ENCODE measurements at places on chromosomes 12 and 14.
A peak's percentile ranks its signal among the peaks of the same experiment; 100 is the strongest.

DNA sequence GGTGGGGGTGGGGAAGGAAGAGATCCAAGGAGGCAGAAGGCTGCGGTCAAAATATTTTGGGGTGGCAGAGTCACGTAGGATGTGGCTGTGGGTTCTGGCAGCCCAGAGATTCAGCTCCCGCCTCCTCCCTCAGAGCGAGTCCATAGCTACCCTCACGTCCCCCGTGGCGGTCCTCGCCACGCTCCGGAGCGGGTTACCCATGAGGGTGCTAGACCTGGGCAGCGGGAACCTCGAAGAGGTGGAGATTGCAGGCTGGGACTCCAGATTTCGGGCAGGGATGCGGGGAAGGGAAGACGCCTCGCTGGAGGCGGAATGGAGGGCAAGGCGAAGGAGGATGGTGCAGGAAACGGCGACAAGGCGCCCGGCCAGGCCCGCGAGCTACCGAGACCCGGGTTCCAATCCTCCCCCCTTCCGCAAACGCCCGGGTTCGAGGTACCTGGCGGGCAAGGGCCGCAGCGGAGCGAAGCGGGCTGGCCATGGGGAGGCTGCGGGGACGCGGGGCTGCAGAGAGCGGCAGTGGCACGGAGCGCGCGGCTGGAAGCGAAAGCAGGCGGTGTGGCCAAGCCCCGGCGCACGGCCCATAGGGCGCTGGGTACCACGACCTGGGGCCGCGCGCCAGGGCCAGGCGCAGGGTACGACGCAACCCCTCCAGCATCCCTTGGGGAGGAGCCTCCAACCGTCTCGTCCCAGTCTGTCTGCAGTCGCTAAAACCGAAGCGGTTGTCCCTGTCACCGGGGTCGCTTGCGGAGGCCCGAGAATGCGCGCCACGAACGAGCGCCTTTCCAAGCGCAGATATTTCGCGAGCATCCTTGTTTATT, 46.2 kb downstream of the BCAT1 start:
- DNase-seq: no peak

GRCh38 chr12:82688596-82688995, 1.9 kb downstream of the TMTC2 start:
- DNase-seq: no peak

DNA sequence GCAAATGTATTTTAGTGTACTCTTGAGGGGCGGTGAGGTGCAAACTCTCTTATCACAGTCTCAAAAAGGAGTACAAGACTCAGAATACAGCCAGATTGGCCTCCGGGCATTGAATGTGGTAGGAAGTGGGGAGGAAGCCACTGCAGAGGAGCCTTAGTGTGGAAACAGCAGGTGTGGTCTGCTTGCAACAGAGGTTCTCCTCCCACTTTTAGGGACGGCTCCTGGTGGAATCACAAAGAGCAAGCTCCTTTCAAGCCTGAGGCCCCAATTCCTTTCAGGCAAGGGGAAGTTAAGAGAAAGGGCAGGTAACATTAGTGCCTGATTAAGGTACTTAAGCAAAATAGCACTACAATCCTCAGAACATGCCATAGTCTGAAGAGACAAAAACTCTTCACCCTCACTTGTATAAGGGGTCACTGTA, 23.7 kb upstream of the SLC2A3 start:
- peak; percentile 60 for DNase-seq

GRCh38 chr12:52915637-52916036, 10.8 kb upstream of the KRT8 start:
- DNase-seq: no peak

- no peak for DNase-seq
Measured at GRCh38 chr14:32629236-32629635, 300.1 kb downstream of the AKAP6 start.
